Progenitor cell of endocrine pancreas (in vitro differentiated cells): ENCODE measurements at places on chromosomes 7 and 10. TPM values are rescaled to one million over a fixed set of nuclear protein-coding genes. Genes with fewer than 3 reads are reported as not detected.

BET1 gene
- total RNA-seq, result 24.9 and 30.5 TPM in 2 replicates

SLC18A3 gene
- total RNA-seq, result 0.20 TPM in 1 of 2 replicates, not detected in the other

DNA sequence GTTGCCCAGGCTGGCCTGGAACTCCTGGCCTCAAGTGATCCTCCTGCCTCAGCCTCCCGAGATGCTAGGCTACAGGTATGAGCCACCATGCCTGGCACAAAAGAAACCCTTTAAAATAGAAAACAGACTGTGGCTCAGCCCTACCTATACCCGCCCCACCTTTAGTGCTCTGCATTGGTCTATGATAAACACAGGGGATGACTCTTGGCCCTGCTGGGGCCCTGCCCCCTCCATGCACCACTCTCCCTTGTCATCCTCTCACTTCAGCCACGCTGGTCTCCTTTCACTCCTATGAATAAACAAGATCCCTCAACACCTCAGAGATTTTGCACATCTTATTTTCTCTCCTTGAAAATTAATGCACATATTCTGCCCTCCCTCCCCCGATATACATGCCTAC lies 251.4 kb upstream of the KLF14 start:
- DNase-seq, result no peak

DNA sequence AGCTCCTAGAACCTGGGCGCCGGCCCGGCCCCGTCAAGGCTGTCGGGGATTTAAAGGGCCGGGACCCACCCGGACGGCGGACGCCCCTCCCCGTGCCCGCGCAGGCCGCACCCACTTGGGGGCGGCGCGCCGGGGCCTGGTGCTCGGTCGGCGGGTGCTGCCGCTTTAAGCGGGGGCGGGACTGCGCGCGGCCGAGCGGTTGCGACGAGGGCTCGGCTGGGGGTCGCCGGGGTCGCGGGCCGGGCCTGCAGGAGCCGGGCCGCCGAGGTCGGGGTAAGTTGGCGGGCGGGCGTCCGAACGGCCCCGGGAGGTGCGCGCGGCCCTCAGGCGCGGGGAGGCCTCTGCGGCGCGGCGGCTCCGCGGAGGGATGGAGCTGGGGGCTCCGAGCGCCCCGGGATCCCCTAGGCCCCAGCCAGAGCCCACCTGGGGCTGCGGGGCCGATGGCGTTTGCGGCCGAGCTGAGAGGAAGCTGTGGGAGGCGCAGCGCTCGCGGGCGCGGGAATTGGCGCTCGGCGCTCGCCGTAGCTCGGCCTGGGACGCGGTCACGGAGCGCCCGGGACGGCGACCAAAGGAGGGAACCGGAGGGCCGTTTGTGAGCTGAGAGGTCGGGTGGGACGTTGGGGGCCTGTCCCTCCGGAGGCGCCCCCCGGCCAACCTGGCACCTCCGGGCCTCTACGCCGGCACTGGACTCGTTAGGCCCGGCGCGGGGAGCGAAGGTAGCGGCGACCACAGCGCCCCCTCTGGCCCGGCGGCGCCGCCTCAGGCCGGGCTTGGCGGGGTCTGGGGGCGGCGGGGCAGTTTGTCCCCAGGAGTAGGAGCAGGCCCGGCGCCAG lies at the start of gene TRRAP:
Gene TRRAP, plus strand, starts transcription at position 168 of the 833 bp plus-strand sequence. CDS start 2,619 bp downstream, outside the sequence.
- peak; percentile 74 for DNase-seq

GRCh38 chr10:36157486-36157885 lies 515.4 kb upstream of the FZD8 start:
- no peak for DNase-seq

DNA sequence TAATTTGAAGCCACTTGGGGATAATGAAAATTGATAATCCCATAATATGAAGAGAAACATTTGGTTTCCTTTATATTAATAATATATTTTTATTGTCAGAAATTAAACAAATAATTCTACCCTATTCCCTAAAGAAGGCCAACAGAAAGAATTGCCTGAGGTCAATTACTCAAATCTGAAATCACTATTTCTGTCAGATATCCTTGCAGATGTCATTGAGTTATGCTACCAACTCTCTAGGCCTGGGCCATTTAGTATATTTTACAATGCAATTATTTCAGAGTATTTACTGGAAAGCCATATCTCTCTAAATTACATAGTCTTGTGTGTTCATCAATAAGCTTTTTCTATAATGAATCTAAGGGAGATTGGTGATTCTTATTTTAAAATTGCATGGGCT lies 498.1 kb downstream of the KIF20B start:
- no peak for DNase-seq

DNA sequence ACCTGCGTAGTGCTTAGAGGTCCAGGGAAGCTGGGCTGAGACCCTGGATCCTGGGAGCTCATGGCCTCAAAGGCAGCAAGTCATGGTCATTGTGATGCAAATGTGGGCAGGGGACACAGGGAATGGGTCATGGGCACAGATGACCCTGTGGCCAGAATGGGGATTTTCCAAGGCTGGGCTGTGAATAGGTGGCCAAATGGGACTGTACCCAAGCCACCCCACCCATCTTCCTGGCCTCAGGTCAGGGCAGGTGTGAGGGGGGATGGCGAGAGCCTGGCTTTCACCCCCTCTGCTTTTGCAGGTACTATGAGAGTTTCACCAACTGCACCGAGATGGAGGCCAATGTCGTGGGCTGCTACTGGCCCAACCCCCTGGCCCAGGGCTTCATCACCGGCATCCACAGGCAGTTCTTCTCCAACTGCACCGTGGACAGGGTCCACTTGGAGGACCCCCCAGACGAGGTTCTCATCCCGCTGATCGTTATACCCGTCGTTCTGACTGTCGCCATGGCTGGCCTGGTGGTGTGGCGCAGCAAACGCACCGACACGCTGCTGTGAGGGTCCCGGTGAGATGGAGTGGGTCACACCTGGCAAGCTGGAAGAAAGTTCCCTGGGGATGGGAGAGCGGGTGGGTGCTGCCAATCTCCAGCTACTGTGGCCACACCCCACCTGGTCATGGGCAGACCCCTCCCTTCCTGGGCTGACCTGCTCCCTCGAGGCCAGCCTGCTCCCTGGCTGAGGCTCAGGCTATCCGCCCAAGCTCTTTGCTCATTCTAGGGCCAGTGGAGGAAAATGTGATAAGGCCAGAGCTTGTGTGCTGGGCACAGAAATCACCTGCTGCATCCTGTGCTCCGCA lies 25.5 kb downstream of the RAMP3 start:
- DNase-seq, result no peak

GRCh38 chr7:106345421-106346166 lies 60.8 kb upstream of the NAMPT start:
- no peak for DNase-seq

GRCh38 chr7:2665359-2665791 lies 22.6 kb upstream of the AMZ1 start:
- no peak for DNase-seq
